ENCODE measurements at places on chromosomes 13 and 19. TPM values are rescaled to one million over a fixed set of nuclear protein-coding genes. Genes with fewer than 3 reads are reported as not detected.
A peak's percentile ranks its signal among the peaks of the same experiment; 100 is the strongest.

DNA sequence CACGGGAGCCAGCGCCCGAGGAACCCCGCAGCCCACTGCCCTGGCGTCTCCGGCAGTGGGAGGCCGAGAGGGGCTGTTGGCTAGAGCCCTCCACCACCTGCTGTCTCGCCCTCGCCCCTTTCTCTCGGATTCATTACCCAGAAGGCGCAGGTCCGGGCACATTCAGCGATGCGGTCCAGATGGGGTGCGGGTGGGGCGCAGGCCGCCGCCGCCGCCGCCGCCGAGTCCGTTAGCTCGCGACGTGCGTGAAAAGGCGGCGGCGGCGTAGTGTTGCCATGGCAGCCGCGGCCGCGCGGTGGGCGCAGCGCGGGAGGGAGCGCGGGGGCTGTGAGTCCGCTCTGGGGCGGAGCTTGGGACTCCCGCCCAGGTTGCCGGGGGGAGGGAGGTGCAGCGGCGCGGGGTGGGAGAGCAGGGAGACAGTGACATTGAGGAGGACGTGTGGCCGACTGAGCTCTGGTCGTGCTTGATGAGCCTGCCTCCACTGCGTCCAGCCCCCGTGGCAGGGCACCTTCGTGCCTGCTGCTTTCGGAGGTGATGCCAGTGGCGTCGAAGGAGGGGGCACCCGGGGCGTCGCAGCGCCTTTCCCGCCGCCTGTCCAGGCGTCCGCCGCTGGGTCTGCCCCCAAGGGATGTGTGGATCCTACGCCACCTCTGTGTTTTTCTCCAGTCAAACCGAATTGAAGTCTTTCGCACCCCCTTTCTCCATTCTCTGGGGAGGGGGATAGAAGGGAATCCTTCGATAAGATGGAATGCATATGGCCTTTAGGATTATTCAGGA lies at the start of gene KATNAL1:
Gene KATNAL1 (minus strand): TSS at position 358 of the 777 bp plus-strand sequence. CDS start 23,774 bp downstream, outside the sequence.
- no peaks in the 10 kb centered on the region for H3K27me3 ChIP-seq
- no peaks in the 10 kb centered on the region for H3K36me3 ChIP-seq
- peak; percentile 79 for DNase-seq
- no peaks in the 10 kb centered on the region for H3K4me1 ChIP-seq
- H3K27ac ChIP-seq: peak within 1 kb of the TSS; percentile 98

GRCh38 chr13:111876506-111876905 lies 190.4 kb upstream of the SOX1 start:
- H3K4me1 ChIP-seq: no peaks in the 10 kb centered on the region
- H3K27ac ChIP-seq: no peak overlapping the region
- no peaks in the 10 kb centered on the region for H3K27me3 ChIP-seq

DNA sequence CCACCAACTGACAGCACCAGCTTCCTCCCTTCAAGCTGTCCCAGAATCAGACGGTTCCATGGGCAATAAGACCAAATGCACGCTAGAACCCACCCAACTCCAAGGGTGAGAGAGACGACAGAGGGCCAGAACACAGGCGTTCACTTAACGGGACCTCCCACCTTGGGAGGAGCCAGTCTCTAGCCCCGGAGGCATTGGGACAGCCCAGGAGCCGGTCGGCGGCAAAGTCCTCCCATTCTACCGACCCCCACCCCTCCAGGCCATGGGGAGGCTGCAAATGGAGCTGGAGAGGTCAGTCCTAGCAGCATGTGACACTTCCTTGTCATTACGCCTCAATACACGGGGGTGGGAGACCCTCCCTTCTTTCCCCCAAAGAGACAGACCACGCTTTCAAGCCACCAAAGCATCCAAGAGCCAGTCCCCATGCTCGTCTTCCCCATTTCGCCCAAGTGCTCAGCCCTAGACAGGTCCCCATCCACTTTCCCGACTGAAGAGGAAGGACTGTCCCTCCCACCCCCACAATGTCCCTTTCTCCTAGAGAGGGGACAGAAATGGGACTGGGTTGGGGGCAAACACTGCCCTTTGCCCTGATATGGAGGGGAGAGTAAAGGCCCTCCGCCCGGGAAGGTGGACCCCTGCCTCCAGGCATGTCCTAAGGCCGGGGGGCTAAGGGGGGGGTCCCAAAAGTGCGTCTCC lies 964 bp downstream of the KHSRP start:
- no peaks in the 10 kb centered on the region for H3K4me1 ChIP-seq

- no peaks in the 10 kb centered on the region for H3K27me3 ChIP-seq
- no peak overlapping the region for H3K4me3 ChIP-seq
- DNase-seq: no peak
- H3K36me3 ChIP-seq: no peaks in the 10 kb centered on the region
- peaks cover 7% of the 10 kb centered on the region for H3K4me1 ChIP-seq
Measured at GRCh38 chr13:76687467-76687866, 198.7 kb downstream of the KCTD12 start.

- H3K27me3 ChIP-seq: no peaks in the 10 kb centered on the region
- H3K4me3 ChIP-seq: no peak overlapping the region
- no peak overlapping the region for H3K27ac ChIP-seq
- no peaks in the 10 kb centered on the region for H3K36me3 ChIP-seq
- no peaks in the 10 kb centered on the region for H3K4me1 ChIP-seq
- no peak for DNase-seq
Measured at GRCh38 chr13:35791184-35791851, 314.8 kb upstream of the MAB21L1 start.

Gene TEX26
- not detected for total RNA-seq
